PC-3 (cell line): ENCODE measurements at places on chromosomes 6 and 20.

GRCh38 chr6:6788394-6789032, 200.0 kb downstream of the LY86 start:
- peak; percentile 40 for DNase-seq

DNA sequence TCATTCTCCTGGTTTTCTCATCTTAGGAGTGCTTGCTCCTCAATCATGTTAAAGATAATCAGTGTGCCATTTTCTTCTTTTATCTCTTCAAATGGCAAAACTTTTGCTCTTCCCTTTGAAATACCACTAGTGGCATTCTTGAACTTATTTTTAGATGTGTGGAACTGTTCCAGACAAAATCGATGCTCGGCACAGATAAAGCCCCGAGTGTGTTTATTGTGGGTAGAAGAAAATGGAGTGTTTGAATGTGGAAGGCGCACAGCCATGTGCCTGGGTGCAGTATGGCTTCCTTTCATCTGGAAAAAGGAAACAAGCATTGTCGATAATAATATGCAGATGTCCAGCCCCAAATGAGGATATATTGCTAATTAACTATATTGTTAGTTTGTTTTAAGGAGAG, 42.4 kb downstream of the ISM1 start:
- no peak for DNase-seq

GRCh38 chr6:162450358-162450757, 277.2 kb downstream of the PRKN start:
- no peak for DNase-seq

DNA sequence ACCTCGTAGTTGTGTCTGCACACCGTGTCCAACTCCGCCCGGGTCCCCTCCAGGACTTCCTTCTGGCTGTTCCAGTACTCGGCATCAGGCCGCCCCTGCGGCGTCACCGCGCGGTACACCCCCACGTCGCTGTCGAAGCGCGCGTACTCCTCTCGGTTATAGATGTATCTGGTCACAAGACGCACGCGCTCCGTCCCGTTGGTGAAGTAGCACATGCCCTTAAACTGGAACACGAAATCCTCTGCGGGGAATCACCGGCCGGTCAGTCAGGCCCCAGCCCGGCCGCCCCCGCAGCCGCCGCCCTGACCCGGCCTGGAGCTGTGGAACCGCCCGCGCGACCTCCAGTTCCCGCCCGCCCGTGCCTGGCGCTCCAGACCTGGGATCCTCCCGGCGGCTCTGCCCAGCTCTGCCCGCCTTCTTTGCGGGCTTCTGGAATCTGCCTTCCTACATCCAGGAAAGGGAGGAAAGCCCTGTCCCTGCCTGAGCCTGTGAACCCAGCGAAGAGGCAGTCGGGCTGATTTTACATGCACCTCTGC, 1.6 kb downstream of the HLA-DQB1 start:
- DNase-seq, result no peak

DNA sequence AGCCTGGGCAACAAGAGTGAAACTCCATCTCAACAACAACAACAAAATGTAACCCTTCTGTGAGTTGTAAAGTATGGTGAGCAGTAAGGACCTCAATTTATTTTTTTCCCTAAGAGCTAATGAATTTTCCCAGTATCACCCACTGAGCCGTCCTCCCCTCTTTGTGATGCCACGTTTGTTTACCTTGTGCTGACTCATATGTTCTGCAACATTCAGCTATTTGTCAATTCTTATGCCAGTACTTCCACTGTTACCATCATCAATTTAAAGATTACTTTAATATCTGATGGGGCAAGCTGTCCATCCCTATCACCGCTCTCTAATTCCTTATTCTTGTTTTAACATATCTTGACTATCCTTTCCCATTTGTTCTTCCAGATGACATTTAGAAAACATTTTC, 37.5 kb downstream of the MAK start:
- peak; percentile 74 for DNase-seq

DNA sequence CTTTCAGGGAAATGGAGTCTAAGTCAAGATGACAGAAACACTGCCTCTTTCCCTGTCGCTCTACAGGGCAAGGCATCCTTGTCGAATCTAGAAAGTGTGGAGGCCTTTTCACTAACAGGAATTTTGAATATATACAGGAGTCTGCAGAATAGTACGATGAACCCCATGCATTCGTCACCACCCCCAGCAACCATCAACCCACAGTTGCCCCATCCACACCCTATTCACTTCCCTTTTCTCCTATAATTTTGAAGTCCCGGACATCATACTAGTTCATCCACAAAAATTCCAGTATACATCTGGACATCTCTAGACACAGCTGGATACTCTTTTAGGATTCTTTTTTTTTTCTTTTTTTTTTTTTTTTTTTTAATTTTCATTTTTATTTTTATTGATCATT, 80.7 kb upstream of the RIN2 start:
- DNase-seq, result no peak

- no peak for DNase-seq
Observed at GRCh38 chr6:154466139-154466538, 44.3 kb downstream of the CNKSR3 start.

- peak; percentile 96 for DNase-seq
Observed at GRCh38 chr6:16683641-16684194, 77.5 kb downstream of the ATXN1 start.

- peak; percentile 98 for DNase-seq
Observed at GRCh38 chr20:371755-372542, 8.6 kb upstream of the TRIB3 start.

- DNase-seq, result no peak
Observed at GRCh38 chr6:34028691-34029360, 117.1 kb downstream of the GRM4 start.

- DNase-seq, result no peak
Observed at GRCh38 chr6:43499028-43499815, 10.9 kb downstream of the LRRC73 start.

DNA sequence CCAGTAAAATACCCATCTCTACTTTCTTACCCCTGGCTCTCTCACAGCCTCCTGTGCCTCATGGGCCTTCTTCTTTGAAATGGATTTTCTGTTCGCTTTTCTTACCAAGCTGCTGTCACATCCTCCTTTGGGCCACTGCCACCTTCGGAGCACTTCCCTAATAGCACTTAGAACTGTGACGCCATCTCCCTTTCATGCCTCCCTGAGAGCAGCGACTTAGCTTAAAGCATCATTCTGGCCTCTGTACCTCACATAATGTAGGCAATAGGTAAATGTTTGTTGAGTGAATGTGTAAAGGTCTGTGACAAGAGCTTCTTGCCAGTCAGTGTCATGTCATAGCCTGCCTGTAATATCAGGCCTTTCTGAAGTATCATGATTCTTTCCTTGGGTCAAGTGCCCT, 78.8 kb downstream of the ADGRG6 start:
- DNase-seq, result no peak

DNA sequence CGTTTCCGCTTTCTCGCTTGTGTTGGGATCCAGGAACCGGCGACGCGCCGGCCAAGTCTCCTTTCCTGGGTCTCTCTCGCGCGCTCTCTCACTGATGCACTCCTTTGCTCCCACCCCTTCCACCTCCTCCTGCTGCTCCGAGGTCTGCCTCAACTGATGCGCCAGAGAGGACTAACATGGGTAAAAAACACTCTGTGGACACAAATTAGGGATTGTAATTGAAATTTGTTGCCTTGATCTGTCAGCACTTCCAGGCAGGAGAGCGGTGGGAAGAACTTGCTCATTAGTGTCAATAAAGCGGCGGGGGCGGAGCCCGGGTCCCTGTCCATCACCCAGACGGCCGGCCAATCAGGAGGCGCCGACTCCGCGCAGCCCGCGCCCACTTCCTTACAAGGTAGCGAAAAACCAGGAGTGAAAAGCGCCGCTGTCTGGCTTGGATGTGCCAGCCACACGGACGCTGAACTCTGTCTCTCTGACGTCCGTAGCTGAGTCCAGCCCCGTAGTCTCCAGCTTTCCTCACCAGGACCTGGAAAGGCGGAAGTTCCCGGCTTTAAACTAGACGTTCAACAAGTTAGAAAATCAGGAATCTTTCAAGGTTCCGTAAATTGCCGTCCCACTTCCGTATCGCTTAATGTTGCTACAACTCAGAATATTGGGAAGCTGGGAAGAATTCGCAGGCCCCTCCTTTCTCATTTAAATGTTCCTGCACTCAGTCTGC, at the start of gene TBX18:
TSS of gene TBX18 (minus strand) at position 267 of the 718 bp plus-strand sequence. CDS start 417 bp downstream, outside the sequence.
- DNase-seq, result no peak

DNA sequence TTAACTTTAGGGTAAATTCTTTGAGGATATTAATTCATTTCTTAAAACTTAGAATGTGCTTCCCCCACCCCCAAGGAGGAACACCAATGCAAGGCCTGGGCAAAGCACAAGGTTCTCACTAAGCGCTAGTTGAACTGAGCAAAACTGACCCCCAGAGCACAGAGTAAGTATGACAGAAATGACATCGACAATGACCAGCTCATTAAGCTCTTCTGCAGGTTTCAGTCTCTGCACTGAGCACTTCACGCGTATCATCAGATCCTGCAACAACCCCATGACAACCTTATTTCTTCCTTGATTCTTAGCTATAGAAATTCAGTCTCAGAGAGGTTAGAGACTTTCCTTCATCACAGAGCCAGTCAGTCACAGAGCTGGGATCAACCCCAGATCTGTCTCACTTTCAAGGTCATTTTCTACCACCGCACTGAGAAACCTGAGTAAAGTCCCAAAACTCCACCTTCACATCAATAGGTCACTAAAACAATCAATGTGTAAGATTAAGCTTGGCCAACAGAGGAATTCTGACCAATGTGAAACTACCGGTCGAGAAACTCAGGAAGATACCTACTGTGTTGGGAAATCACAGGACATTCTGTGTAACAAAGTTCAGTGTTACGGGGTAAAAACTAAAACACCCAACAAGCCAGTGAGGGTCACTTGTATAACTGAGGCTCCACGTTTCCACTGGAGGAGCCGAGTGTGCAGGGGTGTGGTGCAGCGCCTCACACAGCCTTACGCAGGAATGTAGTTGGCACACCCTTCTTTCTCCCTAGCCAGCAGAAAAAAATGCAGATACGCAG, 129.0 kb upstream of the FOXQ1 start:
- no peak for DNase-seq

DNA sequence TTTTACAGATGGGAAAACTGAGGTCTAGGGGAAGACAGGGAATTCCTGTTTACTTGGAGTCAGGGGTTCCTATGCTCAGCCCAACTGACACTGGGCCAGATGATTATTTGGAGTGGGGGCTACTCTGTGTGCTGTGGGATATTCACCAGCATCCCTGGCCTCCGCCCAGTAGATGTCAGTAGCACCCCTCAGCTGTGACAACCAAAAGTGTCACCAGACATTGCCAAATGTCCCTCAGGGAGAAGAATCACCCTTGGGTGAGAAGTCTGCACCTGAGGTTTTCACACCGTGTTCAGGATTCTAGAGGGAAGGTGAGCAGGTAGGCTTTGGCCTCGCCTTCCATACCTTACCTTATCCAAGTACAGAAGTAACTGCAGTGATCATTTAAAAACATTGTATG, 27.6 kb downstream of the CDH26 start:
- peak; percentile 38 for DNase-seq

GRCh38 chr6:135938576-135939207, 87.2 kb downstream of the PDE7B start:
- DNase-seq, result peak; percentile 30

GRCh38 chr6:8900056-8900455, 464.7 kb upstream of the SLC35B3 start:
- no peak for DNase-seq

DNA sequence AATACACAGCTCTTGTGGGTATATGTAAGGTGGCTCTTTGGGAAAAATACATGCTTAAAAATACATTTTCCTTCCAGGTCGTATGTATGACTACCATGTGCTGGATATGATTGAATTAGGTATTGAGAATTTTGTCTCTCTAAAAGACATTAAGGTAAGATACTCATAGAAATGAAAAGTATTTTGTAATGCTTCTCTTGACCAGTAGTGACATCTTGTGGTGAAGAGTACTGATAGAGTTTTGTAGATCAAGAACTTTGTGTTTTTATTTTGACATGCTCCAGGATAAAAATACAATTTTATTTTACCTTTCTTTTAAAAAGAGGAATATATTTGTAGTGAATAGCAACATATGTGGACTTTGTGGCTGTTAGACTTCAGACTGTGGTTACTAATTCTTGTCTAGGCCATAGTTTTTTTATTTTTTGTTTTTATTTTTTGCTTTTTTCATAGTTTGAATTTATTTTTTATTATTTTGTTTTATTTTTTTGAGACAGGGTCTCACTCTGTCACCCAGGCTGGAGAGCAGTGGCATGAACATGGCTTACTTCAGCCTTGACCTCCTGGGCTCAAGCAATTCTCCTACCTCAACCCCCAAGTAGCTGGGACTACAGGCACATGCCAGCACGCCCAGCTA, 17.9 kb downstream of the RPF2 start:
- DNase-seq, result peak; percentile 61

DNA sequence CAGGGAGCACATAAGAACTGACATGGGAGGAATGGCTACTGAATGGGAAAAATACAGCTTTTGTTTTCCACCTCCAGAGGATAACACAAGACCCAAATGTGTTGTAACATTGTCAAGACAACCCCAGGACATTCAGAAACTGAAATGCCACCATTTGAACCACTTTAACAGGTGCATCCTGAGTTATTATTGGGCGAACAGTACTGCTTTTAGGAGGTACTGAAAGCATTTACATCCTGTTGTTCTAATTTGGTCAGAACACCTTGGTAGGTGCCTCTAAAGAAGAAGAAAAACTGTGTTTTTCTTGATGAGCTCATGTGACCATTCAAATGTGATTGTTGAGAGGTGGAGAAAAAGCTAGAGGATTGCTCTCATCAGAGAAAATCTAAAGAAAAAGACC, 6.4 kb upstream of the TXNDC5 start:
- DNase-seq, result no peak

DNA sequence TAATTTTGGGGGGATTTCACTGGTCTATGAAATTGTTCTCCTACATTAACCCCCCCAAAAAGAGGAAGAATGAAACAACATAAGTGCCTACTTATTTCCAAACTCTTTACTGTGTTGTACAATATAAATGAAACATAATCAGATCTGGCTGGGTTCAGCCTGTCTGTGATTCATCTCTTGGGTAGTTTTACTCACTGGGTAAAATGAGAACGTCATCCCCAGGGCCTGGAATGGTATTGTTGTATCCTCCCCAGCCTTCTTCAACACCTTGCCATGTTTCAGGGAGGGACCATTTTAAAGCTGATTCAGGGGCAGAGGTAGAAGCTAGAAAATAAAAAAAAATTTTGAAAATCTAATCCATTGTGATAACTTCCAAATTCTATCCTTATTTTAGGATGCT, 256.7 kb downstream of the PKHD1 start:
- DNase-seq, result peak; percentile 73

- peak; percentile 49 for DNase-seq
Observed at GRCh38 chr6:13400772-13401171, 72.4 kb upstream of the TBC1D7 start.
